Trophoblast cell (in vitro differentiated cells and primary cell): ENCODE measurements at places on chromosomes 3 and 15.

DNA sequence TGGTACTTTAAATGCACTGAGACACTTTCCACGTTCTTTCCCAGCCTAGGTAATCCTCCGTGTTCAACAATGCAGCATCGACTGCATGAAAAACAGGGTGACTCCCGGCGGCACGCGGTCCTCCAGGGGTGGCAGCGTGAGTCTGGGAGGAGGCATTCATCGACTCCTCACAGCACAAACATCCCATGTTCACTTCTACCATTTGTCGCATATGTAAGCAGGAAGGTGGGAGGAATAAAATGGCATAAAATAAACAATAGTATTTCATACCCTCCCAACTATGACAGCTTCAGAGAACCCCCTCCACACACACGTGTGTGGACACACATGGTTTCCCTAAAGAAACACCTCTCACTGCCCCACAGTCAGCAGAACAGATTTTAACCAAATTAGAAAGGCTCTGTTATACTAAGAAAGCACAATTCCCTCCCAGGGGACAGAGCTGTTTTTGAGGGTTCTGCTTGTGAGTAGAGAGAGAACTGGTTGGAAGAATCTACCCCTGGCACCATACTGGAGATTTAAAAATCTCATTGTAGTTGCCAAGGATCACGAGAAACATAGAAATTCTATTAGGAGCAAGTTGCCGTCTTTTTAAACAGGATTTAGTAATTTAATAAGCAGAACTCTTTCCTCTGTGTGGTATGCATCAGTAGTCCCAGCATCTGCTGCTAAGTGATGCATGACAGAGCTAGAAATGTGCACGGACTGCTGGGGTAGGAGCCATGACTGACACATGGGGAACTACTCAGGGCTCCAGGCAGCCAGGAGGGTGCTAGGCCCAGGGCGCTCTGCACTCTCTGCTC is 6.0 kb downstream of the FAM43A start:
- H3K4me1 ChIP-seq = peaks cover 17% of the 10 kb centered on the region
- peaks cover 8% of the 10 kb centered on the region for H3K27me3 ChIP-seq
- no peak overlapping the region for H3K4me3 ChIP-seq
- no peaks in the 10 kb centered on the region for H3K36me3 ChIP-seq
- no peak overlapping the region for H3K27ac ChIP-seq

GRCh38 chr15:58999694-59000093 is 12.2 kb downstream of the RNF111 start:
- no peaks in the 10 kb centered on the region for H3K4me1 ChIP-seq
- H3K27me3 ChIP-seq = no peaks in the 10 kb centered on the region
- no peak for DNase-seq
- H3K36me3 ChIP-seq = peaks cover 6% of the 10 kb centered on the region

DNA sequence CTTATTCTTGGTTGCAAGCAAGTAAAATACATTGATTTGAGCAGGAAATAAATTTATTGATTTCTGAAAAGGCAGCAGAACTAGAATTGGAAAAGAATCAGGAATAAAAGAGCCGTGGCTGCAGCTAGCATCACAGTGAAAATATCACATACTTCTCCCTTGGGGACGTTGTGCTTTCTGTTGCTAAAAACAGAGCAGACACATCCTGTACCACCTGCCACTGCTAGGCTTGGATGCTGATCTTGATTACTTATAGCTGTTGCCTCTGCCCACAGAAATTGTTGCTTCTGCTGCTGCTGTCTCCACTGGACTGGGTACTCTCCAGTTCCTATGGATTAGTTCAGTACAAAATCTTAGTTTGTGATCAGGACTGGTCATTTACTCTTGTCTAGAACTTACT is 283.8 kb downstream of the C3orf38 start:
- no peaks in the 10 kb centered on the region for H3K36me3 ChIP-seq
- no peaks in the 10 kb centered on the region for H3K27me3 ChIP-seq
- no peaks in the 10 kb centered on the region for H3K4me1 ChIP-seq
- no peak overlapping the region for H3K27ac ChIP-seq
- DNase-seq = no peak
- no peak overlapping the region for H3K4me3 ChIP-seq

DNA sequence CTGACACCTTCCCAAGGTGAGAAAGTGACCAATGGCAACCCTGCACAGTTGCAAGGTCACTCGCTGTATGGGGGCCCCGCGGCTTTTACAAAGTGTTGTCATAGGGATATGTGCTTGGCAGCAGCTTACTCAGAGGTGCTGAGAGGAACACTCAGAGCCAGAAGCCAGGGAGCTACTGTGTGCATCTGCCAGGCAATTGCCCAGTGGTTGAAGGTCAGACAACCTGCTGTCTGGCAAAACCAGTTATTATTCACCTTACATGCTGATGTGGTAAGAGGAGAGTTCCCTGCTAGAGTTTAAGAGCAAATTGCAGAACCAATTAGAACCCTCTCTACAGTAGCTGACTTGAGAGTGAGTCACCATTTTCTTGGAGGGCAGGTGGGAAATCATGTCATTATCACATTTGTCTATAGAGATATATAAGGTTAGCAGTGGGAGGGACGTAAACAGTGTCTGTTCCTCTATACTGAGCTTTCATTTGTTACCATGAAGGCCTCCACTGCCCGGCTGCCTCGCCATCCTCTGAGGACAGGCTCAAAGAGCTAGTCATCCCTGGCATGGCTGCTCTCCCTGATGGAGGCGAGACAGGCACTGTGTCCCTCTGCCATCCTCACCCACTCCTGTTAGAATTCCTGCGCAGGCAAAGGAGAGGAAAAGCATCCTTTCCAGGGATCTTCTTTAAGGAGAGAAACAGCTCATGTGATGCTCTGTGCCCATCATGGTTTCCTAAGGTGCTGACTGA is 274.4 kb downstream of the PLCL2 start:
- no peak overlapping the region for H3K4me3 ChIP-seq
- H3K4me1 ChIP-seq = no peaks in the 10 kb centered on the region
- peaks cover 9% of the 10 kb centered on the region for H3K36me3 ChIP-seq

DNA sequence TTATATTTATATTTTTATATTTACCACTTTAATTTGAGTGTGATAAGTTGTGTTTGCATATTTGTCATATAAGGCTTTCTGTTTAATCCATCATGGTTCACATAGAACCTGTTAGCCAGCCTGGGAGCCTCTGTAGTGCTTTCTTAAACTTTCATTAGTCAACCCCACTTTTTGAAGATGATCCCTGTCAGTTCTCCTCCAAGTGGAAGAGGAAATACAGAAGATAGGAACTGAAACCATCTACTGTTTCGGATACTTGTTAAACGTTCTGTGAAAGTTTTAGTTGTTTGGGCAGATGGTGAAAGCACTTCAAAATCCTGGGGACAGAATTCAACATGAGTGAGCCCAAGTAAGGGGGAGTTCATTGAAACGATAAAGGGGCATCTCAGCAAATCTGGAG is 4.6 kb upstream of the SAMMSON start:
- no peak for DNase-seq
- no peaks in the 10 kb centered on the region for H3K4me1 ChIP-seq
- no peaks in the 10 kb centered on the region for H3K36me3 ChIP-seq
- no peak overlapping the region for H3K27ac ChIP-seq
- no peak overlapping the region for H3K4me3 ChIP-seq

DNA sequence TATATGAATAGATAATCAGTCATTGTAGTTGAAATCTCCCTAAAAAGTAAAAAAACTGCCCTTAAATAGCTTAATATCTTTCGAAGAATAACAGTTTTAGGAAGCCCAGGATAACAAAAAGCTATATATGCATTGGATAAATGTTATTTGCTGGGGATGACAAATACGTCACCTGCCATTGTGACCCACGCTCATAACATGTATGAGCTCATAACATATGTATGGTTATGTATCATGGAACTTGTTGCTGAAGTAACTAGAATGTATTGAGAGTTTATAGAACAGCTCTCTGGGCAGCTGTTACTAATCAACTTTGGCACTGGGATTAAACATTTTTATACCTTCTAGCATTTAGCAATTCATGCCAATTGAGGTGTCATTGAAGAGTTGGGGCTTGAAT is 1.7 kb upstream of the LRCH3 start:
- H3K36me3 ChIP-seq = peaks cover 1% of the 10 kb centered on the region
- H3K4me1 ChIP-seq = peaks cover 2% of the 10 kb centered on the region
- H3K4me3 ChIP-seq = no peak overlapping the region
- H3K27me3 ChIP-seq = no peaks in the 10 kb centered on the region
- DNase-seq = peak; percentile 55

GRCh38 chr3:179286331-179286730 is 35.4 kb upstream of the KCNMB3 start:
- no peaks in the 10 kb centered on the region for H3K36me3 ChIP-seq
- no peak for DNase-seq
- no peaks in the 10 kb centered on the region for H3K4me1 ChIP-seq

- H3K4me1 ChIP-seq = peaks cover 10% of the 10 kb centered on the region
- no peak overlapping the region for H3K4me3 ChIP-seq
- no peaks in the 10 kb centered on the region for H3K36me3 ChIP-seq
These were observed 81.4 kb upstream of the LMOD3 start for GRCh38 chr3:69203631-69204314.

DNA sequence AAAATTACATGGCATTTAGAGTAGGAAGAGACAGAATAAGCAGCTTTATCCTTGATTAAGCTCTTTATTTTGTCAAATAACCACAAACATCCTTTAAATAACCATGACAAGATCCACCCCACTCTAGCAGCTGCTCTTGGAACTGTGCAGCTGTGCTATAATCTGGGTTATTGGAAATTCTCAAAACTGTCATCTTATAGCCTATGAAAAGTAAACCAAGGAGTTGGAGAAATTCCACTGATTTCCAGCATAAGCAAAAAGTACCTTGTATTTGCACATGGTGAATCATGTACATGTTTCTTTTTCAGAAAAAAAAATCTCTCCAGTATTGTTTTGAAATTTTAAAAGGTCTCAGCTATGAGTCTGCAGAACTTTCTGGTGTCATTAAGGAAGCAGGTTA is 88.8 kb upstream of the ABI3BP start:
- DNase-seq = no peak
- H3K4me1 ChIP-seq = no peaks in the 10 kb centered on the region
- no peak overlapping the region for H3K27ac ChIP-seq
- H3K36me3 ChIP-seq = no peaks in the 10 kb centered on the region
- no peaks in the 10 kb centered on the region for H3K27me3 ChIP-seq

DNA sequence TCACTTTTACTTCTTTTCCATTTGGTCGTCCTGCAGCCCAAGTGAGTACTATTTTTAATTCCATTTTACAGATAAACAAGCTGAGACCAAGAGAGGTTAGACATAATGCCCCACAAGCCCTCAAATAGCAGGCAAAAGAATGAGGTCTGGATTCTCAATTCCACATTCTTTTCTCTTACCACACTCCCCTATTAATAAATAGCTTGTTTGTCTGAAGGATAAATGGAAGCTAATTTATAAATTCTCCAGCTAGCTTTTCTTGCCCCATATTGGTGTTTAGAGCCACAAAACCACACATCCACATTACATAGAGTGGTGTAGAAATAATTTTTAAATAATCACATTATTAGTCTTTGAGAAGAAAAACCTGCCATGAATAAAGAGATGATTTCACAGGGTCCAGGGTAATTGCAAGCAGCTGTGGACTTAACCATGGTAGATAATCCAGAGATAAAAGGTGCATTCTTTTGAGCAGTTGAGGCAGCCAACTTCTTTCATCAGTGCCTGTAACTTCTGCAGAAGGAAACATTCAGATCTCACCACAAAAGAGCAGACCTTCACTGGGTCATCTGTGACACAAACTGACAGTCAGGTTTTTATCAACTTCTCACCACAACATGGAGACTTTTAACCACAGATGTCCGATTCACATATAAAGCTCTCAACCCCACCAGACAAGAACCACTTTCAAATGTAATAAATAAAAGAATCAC is 313.4 kb upstream of the STT3B start:
- no peak overlapping the region for H3K27ac ChIP-seq
- no peaks in the 10 kb centered on the region for H3K27me3 ChIP-seq
- no peaks in the 10 kb centered on the region for H3K36me3 ChIP-seq
- H3K4me3 ChIP-seq = no peak overlapping the region

- H3K27ac ChIP-seq = no peak overlapping the region
- no peaks in the 10 kb centered on the region for H3K4me1 ChIP-seq
- no peak for DNase-seq
- H3K4me3 ChIP-seq = no peak overlapping the region
- no peaks in the 10 kb centered on the region for H3K36me3 ChIP-seq
- H3K27me3 ChIP-seq = no peaks in the 10 kb centered on the region
These were observed 463.1 kb upstream of the NECTIN3 start for GRCh38 chr3:110608566-110608965.

- no peak overlapping the region for H3K27ac ChIP-seq
- no peaks in the 10 kb centered on the region for H3K36me3 ChIP-seq
- no peaks in the 10 kb centered on the region for H3K27me3 ChIP-seq
- no peak for DNase-seq
- H3K4me3 ChIP-seq = no peak overlapping the region
These were observed 167.9 kb upstream of the CTNNB1 start for GRCh38 chr3:41031401-41031800.
